ENCODE measurements at places on chromosomes 5 and 9.

DNA sequence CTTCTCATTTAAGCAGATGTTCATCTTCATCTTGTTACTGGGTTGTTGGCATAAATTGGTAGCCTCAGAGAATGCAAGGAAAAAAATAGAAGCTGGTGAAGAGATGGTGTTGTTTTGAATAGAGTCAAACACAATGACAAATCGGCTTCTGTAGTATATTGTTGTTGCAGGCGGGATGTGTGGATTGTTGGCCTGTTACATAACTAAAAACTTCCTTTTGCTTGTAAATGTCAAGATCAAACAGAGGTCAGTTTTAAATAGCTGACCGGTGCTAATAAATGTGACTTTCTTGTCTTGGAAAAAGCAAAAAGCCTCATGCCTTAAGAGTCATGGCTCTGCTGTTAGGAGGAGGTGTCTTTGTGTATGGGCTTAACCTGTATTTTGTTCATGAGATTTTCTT lies 59.2 kb downstream of the CCDC192 start:
- no peak for DNase-seq

DNA sequence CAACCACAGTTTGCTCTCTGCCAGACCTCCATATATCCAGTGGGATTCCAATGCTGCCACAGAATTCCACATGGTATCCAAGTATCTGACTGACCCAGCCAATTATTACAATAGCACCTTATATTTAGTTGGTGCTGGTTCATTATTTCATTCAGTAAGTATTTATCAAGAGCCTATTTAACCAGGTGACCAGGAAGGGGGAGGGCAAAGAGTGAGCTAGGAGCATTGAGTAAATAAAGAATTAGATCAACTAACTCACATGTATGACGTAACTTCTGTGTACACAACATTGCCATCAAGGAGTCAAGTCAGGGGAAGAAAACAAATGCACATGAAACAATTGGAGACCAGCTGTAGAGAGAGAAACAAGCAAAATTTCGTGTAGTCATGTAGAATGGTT lies 207.1 kb upstream of the PAPPA start:
- DNase-seq: no peak

- DNase-seq: no peak
These were observed 445.0 kb upstream of the RIOK2 start for GRCh38 chr5:97628031-97628430.

DNA sequence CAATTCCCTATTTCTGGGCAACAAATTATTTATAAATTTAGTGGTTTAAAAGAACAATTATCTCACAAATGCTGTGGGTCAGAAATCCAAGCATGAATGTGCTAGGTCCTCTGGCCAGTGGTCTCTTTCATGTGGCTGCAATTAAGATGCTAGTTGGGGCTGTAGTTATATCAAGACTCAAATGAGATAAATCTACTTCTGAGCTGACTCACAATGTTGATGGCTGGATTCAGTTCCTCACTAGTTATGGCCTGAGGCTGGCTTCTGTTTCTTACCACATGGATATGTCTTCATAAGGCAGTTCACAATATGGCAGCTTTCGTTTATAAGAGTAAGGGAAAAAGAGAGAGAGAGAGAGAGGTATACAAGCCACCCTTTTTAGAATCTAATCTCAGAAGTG lies 717.0 kb downstream of the PRELID2 start:
- no peak for DNase-seq

DNA sequence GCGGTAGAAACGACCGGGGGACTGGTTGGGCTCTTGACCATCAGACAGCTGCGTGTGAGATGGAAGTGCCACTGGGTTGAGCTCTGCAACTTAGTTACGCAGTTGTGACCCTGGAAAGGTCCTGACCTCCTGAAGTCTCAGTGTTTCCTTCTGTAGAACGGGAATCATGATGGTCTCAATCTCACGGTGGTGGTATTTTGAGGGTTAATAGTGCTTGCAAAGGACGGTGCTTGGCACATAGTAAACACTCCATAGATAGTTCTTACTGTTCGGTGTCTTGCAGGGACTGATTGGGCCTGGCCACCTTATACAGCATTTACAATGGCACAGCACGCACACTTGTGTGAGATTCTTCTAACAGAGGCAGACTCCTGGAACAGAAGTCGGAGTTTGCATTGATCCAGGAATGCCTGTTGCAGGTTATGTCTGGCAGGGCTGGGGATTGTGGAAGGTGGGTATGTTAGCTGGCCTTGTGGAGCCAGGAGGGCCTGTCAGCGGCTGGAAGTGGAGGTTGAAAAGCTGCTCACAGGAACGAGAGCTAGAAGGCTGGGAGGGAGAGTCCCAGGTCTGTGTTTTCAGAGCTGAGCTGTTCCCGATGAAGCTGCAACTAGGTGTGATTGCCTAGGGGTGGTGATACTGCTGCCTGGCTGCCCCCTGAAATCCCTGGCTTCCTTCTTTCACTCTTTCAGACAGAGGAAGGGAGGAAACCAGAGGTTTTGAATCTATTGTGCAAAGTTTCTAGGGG lies 962 bp upstream of the TXN start:
- no peak for DNase-seq

DNA sequence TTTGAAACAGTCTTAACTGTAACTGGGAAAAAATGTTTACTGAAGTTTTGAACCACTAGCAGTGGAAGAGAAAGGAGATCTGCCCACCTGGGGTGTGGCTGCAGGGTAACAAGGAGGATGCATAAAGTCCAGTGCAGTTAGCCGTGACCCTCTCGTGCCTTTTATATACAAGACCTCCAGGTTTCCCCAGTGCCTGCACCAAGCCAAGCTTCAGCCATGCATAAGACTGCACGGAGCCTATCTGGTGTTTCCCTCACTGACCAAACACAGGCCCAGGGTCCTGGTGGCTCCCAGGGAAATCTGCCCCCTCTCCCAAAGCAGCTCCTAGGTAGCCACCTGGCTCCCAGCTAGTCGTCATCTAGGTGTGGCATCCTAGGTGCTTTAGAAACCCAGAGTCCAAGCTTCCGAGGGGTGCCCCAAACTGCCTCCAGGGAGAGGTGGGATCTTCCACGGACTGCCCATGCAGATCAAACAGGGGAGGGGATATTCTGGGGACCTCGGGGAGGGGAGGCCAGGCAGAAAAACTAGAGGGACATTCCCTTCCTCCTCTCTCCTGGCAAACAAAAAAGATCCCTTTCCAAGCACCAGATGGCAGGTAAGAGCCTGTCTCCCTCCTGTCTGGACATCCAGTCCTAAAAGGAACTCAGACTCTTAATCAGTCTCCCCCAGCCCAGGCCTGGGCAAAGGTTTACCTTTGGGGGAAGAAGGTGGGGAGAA lies 2.7 kb downstream of the SHB start:
- DNase-seq: no peak

GRCh38 chr9:84003246-84003645 lies 22.6 kb downstream of the RMI1 start:
- no peak for DNase-seq

DNA sequence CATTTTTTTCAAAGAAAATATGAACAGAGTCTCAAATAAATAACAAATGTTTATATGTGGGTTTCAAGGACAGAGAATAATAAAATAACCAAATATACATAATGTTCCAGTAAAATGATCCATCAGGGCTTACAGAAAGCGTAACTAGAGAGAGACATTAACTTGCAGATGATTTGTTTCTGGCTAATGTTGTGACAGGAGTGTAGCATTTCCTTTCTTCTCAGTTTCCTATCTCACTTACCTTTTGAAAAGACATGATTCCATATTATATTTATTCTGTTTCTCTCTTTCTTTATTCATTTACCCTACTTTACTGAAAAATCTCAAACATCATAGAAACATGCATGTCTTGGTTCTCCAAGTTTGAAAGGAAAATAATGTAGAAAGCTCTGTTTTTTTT lies 451.3 kb upstream of the CDH9 start:
- no peak for DNase-seq

DNA sequence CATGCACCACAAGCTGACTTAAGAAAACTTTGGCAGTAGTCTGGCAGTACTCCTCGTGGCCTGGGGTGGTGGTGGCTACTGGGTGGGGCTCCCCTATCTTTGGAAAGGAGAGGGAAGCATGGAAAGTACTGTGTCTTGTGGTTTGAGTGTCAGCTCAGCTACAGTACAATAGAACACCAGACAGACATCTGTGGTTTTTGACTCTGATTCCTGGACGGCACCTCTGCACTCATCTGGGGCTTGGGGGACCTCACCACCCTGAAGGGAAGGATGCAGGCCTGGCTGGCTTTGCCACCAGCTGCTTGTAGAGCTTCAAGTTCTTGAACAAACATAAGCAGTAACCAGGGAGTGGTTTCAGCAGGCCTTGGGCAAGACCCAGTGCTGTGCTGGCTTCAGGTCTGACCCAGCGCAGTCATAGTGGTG lies 40.6 kb downstream of the TNFSF8 start:
- no peak for DNase-seq

DNA sequence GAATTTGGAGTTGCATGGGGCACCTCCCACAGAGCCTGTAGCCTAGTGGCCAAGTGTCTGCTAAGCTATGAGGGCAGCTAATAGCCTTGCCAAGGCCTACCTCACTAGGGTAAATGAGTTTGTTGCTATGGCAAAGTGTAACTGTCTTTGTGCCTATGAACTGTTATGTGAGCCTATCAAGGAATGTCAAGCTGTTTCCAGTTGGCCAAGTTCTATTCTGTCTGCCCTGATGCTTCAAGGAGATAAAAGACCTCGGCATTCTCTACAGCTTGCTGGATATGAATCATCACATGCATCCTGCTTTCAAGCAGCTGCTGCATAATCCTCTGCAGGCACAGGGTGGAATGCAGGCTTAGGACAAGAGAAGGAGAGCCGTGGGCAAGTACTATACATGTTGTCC lies 69.8 kb upstream of the CCDC112 start:
- peak; percentile 79 for DNase-seq

Measured in AG08396 (cell line).